ENCODE measurements at places on chromosomes 12 and 14.

GRCh38 chr12:63844391-63845341, at the start of gene SRGAP1:
TSS of gene SRGAP1 (plus strand) at chr12:63844700. CDS start at chr12:63844817, 117 bp downstream.
- DNase-seq = no peak

DNA sequence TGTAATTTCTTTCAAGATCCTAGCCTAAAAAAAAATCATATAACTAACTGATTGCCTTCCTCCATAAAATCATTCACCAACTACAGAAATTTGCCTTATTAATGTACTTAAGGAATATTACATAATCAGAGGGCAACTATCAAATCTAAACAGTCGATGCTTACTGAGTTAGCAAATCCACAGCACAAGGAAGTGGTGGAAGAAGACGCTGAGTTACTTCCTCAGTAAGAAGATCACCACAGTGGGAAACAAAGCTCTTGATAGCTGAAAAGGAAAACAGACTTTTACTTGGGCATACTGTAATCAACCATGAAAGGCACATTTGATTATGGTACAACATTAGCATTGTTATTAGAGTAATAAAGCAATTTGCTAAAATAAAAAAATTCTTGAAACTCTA, 48.7 kb downstream of the HEATR5A start:
- no peak for DNase-seq

DNA sequence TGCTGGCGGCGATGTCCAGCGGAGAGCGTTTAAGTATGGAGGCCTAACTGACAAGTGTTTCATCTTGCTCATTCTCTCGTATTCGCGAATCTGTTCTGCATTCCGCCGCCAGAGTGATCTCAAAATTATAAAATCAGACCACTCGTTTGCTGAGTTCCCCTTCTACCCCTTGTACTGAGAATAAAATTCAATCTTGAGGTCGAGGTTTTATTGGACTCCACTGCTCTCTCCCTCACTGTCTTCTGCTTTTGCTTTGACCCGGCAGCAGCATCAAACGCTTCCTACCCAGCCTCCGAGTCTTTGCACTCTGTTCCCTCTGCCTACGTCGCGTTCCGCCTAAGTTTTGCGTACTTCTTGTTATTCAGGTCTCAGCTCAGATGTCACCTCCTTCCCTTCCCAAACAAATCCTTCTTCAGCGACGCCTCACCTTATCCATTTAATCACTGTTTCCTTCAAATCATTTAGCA, 462 bp downstream of the KNTC1 start:
- no peak for DNase-seq

- no peak for DNase-seq
Measured at GRCh38 chr12:51753980-51754675, 94.4 kb downstream of the FIGNL2 start.

DNA sequence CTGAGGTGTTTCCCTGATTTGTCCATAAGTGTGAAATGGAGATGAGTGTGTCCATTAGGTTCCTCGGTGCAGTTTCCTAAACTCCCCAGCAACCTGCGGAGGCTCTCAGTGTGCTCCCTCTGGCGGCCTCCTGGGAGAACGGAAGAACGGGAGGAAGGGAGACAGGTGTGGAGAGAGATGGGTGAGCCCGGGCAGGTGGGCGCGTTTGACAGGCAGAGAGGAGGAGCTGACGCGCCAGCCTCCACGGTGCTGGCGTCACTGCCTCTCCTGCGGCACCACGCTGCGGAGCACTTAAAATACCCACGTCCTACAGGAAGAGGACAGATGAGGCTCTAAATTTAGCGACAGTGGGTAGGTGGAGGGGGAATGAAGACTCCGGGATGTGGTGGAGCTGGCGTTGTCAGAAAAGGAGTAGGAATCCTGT, 26.8 kb upstream of the PEX5 start:
- DNase-seq = no peak

- DNase-seq = no peak
Measured at GRCh38 chr12:14946162-14946561, 7.8 kb upstream of the ERP27 start.

DNA sequence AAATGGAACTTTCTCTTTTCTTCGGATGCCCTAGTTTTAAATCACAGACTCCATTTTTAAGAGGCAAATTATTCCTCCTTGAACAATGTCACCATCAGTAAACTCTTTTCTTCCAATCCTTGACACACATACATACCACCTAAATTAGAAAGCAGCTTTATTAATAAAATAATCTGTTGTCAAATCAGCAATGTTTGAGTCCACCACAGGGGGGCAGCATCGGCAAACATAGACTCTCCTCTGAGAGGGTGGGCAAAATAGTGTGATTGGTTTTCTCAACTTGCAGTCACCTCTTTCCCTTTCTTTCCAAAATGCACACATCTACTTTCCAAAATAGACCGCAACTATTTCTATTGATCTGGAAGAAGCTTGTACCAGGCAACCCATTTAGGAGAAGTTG, 438.4 kb upstream of the OR4E1 start:
- DNase-seq = no peak

DNA sequence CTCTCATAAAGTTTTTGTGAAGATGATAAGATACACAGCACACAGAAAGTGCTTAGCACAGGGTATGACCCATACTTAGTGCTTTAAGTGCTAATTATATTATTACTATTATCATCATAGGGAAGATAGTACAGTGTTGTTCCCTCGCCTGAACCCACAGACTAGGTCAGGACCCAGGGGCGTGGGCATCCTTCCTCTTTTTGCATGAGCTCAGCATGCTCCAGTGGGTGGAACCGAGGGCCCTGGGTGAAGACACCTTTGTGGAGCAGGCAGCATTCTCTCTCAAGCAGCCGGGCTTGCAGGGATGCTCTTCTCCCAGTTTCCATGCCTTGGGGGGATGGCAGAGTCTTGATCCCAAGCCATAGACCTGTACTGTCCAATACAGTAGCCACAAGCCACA, 34.8 kb downstream of the CRACR2A start:
- DNase-seq = no peak

GRCh38 chr12:52181746-52182145, 10.1 kb downstream of the KRT80 start:
- no peak for DNase-seq

GRCh38 chr12:19971361-19972280, 396.7 kb upstream of the PDE3A start:
- DNase-seq = no peak

- DNase-seq = peak; percentile 85
Measured at GRCh38 chr14:55102141-55102621, 26.9 kb upstream of the LGALS3 start.

All from GM06990 (cell line).